ENCODE measurements at places on chromosomes 12 and 14.
A peak's percentile ranks its signal among the peaks of the same experiment; 100 is the strongest.

- no peak for DNase-seq
Measured at GRCh38 chr14:76293923-76294322, 82.0 kb upstream of the ESRRB start.

DNA sequence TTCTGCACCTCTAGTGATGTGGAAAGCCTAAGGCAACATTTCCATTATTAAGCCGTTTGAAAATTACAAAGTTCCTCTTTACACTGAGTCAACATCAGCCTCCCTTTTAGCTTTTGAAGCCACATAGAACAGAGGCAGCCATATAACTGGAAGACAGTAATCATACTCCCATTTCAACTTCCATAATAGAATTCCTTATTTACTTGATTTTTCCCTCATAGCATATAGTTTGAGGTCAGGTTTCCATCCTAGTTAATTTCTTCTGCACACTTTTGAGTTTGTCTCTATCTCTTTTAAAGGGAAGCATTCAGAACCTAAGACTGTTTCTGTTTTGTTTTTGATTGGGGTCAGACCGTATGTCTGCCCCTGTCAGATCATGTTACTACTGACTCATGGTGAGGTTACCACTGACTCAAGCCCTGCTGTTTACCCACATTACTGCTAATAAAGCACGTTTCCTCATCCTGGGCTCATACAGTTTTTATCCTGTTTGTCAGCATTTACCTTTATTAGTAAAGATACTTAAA is 161.0 kb downstream of the SLC38A4 start:
- DNase-seq = peak; percentile 60

DNA sequence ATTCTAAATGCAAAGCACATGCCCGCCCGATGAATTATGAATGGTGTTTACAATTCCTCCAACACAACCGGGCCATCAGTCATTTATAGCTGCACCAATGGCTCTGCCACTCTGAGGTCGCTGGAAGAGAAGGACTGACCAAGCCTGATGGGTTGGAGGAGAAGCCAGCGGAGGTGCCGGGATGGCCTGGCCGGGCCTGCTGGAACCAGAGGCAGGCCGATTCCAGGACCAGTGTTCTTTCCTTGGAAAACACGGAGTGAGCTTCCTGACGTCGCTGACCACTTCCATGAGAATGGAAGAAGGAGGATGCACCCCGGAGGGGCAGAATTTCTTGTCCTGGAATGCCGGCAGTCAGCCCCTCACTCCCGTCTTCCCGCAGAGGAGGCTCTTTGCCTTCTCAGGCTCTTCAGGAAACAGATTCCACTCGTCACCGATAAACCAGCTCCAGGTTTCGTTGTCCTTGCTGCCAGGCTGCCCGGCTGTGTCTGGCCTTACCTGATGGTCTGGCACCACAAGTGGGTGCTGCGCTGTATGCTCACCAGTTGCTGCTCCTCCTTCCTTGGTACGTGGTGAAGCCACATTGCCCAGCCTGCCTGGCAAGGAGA is 358.5 kb upstream of the SFSWAP start:
- no peak for DNase-seq

DNA sequence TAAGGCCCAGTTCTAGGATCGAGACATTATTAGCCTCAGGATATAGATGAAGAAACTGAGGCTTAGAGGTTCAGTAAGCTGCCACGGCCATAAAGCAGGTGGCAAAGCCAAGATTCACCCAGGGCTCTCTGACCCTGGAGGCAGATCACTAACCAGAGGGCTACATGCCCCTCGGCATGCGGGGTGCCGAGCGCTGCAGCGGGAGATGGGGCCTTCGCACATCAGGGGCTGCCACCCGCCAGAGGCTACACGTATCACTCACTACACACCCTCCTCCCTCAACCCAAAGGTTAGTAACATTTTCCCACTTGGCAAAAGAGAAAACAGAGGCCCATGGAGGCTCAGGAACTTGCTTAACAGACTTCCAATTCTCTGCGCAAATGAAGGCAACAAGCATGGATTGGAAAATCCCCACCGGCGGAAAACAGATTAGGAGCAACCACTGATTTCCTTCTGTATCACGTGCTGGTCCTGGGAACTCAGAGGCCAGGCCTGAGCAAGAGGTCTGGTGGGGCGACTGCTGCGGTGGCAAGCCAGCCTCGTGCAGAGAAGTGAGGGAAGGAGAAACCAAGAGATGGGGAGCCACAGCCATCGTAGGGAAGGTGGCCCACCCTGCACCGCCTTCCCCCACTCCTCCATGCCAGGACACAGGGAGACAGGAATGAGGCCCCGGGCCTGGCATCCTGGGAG is 6.0 kb downstream of the CCDC85C start:
- DNase-seq = no peak

DNA sequence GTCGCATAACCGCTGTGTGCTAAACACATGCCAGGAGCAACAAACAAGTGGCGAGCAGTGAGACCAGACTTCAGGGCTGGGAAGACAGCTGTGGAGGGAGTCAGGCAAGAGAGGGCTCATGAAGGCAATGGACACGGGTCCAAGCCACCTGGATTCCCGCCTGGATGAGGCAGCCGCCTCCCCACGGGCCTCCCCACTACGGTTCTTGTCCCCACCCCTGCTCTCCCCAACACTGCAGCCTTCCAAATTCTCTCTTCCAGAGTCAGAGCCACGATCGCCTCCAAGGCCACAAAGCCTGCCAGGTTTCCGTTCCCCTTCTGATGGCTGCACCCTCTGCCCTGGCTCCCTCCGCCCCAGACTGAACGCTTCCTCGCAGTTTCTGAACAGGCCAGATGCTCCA is 36.1 kb upstream of the PIWIL1 start:
- no peak for DNase-seq

Measured in pulmonary artery endothelial cell (primary cell).